ENCODE measurements at places on chromosomes 6 and 20. TPM values are rescaled to one million over a fixed set of nuclear protein-coding genes. Genes with fewer than 3 reads are reported as not detected.
A peak's percentile ranks its signal among the peaks of the same experiment; 100 is the strongest.

- H3K27me3 ChIP-seq: peaks cover 34% of the 10 kb centered on the region
- DNase-seq: no peak
- no peak overlapping the region for H3K4me3 ChIP-seq
- H3K27ac ChIP-seq: no peak overlapping the region
Observed at GRCh38 chr6:39251406-39251805, 22.1 kb upstream of the KCNK5 start.

CST5 gene
- total RNA-seq: not detected

GLO1 gene
- 77.7 TPM for total RNA-seq

DNA sequence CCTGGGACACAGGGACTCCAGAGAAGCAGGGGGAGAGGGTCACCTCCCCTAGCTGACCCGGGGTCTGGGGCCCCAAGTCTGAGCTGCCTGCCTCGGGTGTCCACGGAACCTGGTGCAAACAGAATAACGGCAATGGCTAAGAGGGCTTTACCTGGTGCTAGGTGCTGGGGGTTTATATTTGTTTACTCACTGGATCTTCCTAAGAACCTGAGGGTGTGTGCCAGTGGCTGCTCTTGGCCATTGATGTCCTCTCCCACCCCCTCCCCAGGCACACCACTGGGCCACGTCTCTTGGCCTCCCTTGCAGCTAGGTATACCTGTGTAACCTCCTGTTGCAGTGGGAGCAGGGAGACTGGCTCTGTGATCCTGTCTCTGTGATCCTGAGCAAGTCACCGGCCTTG, 157.9 kb upstream of the MLN start:
- no peak overlapping the region for H3K27ac ChIP-seq
- peaks cover 2% of the 10 kb centered on the region for H3K36me3 ChIP-seq
- peaks cover 16% of the 10 kb centered on the region for H3K27me3 ChIP-seq
- DNase-seq: no peak
- H3K4me1 ChIP-seq: no peaks in the 10 kb centered on the region

DNA sequence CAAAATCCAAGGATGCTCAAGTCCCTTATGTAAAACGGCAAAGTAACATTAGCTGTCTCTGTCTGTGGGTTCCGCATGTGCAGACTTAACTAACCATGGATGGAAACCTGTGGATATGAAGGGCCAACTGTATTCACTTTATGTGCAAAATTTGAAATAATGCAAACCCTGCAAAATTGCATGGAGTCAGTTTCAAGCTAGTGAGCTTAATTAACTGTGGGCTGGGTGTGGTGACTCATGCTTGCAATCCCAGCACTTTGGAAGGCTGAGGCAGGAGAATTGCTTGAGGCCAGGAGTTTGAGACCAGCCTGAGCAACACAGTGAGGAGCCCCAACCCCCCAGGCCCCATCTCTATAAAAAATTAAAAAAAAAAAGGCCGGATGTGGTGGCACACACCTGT, 81.4 kb downstream of the ANKS1A start:
- no peak for DNase-seq
- no peaks in the 10 kb centered on the region for H3K27me3 ChIP-seq
- peaks cover 11% of the 10 kb centered on the region for H3K4me1 ChIP-seq
- no peaks in the 10 kb centered on the region for H3K36me3 ChIP-seq

GRCh38 chr6:145761584-145761983, 26.3 kb upstream of the EPM2A start:
- no peak for DNase-seq
- H3K27ac ChIP-seq: no peak overlapping the region
- H3K4me1 ChIP-seq: peaks cover 8% of the 10 kb centered on the region
- H3K27me3 ChIP-seq: no peaks in the 10 kb centered on the region
- H3K36me3 ChIP-seq: no peaks in the 10 kb centered on the region

GRCh38 chr6:156956286-156956685, 179.1 kb downstream of the ARID1B start:
- no peak for DNase-seq
- peaks cover 1% of the 10 kb centered on the region for H3K36me3 ChIP-seq
- no peak overlapping the region for H3K4me3 ChIP-seq
- peaks cover 54% of the 10 kb centered on the region for H3K4me1 ChIP-seq
- no peaks in the 10 kb centered on the region for H3K27me3 ChIP-seq
- no peak overlapping the region for H3K27ac ChIP-seq

GRCh38 chr6:3442431-3443220, 14.2 kb downstream of the SLC22A23 start:
- H3K4me1 ChIP-seq: peaks cover 31% of the 10 kb centered on the region
- no peaks in the 10 kb centered on the region for H3K27me3 ChIP-seq
- no peak overlapping the region for H3K4me3 ChIP-seq
- no peak for DNase-seq

GRCh38 chr20:21622097-21622857, 83.2 kb upstream of the PAX1 start:
- H3K4me3 ChIP-seq: no peak overlapping the region
- no peaks in the 10 kb centered on the region for H3K36me3 ChIP-seq
- peaks cover 6% of the 10 kb centered on the region for H3K27me3 ChIP-seq
- no peak for DNase-seq
- H3K27ac ChIP-seq: no peak overlapping the region

APCDD1L gene
- total RNA-seq: 22.5 TPM

GGTLC1 gene
- not detected for total RNA-seq

DNA sequence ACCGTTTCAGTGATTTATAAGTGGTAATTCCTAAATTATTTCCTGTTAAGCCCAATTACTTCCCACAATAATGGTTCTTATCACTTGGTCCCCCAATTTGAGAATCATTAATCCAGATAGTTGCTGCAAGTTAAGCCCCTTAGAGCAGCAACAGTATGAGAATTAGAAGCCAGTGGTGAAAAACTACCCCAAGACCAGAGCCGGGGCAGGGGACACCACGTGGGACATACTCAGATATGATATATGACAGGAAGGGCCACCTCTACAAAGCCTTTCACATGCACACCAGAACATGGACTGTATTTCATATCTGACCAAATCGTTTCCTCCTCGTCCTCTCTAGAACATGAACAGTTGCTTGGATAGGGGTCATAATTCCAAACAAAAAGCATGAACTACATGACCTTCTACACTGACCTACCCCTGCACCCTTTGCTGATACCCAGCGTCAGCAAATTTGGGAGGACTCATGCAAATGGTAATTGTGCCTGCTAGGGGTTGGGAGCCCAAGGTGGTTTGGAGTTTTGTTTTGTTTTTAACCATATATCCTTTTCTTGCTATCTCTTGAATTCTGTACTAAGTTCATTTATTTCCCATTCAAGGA, 3.9 kb downstream of the JAG1 start:
- H3K4me3 ChIP-seq: peak overlapping the region; percentile 98
- peak overlapping the region; percentile 95 for H3K27ac ChIP-seq
- H3K36me3 ChIP-seq: peaks cover 49% of the 10 kb centered on the region
- no peaks in the 10 kb centered on the region for H3K27me3 ChIP-seq
- peaks cover 58% of the 10 kb centered on the region for H3K4me1 ChIP-seq

- H3K27ac ChIP-seq: peak overlapping the region; percentile 12
- DNase-seq: no peak
- no peak overlapping the region for H3K4me3 ChIP-seq
- H3K36me3 ChIP-seq: peaks cover 2% of the 10 kb centered on the region
- H3K27me3 ChIP-seq: peaks cover 2% of the 10 kb centered on the region
Observed at GRCh38 chr6:131773284-131773950, 34.4 kb upstream of the ENPP1 start.

DNA sequence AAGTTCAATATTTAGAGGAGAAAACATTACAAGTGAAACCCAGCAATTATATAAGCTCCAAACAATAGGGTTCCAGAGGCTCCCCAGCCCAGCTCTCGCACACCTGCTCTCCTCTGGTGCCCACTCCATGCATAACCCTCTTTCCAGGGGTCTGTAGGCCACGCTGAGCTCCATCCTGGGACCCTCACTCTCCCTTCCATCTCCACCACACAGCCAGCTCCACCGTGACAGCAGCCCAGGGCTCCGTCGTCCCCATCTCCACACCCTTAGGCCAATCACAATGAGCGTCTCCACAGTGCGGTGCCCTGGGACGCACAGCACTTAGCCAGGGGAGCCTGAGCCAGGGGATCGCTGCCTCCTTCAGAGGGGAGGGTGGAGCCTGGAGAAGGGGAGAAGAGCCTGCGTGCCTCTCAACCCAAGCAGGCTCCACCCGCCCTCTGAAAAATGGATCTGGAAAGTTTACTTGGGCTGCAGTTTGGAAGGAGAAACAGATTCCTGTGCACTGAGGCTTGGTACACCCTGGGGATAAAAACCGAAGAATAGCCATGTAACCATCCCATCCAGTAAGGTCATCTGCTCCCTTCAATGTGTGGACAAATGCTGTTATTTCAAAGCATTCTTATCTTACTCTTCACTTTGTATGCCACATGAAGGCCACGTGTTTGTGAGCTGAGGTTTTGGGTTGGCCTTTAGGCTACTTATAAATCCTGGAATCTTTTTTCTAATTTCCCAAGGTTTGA, 72.4 kb upstream of the GGTLC1 start:
- H3K4me3 ChIP-seq: no peak overlapping the region
- no peak for DNase-seq
- no peaks in the 10 kb centered on the region for H3K36me3 ChIP-seq
- no peaks in the 10 kb centered on the region for H3K4me1 ChIP-seq
- peak overlapping the region; percentile 6 for H3K27ac ChIP-seq
- H3K27me3 ChIP-seq: no peaks in the 10 kb centered on the region

All from chondrocyte (in vitro differentiated cells).